ENCODE measurements at places on chromosomes 3 and 15.

- peaks cover 4% of the 10 kb centered on the region for H3K4me1 ChIP-seq
- H3K27ac ChIP-seq = no peak overlapping the region
- H3K27me3 ChIP-seq = peaks cover 15% of the 10 kb centered on the region
- H3K4me3 ChIP-seq = no peak overlapping the region
Observed at GRCh38 chr3:158735296-158736033, 3.2 kb upstream of the RARRES1 start.

GRCh38 chr3:43512754-43513404, 108.9 kb downstream of the ANO10 start:
- DNase-seq = no peak
- H3K27me3 ChIP-seq = no peaks in the 10 kb centered on the region

DNA sequence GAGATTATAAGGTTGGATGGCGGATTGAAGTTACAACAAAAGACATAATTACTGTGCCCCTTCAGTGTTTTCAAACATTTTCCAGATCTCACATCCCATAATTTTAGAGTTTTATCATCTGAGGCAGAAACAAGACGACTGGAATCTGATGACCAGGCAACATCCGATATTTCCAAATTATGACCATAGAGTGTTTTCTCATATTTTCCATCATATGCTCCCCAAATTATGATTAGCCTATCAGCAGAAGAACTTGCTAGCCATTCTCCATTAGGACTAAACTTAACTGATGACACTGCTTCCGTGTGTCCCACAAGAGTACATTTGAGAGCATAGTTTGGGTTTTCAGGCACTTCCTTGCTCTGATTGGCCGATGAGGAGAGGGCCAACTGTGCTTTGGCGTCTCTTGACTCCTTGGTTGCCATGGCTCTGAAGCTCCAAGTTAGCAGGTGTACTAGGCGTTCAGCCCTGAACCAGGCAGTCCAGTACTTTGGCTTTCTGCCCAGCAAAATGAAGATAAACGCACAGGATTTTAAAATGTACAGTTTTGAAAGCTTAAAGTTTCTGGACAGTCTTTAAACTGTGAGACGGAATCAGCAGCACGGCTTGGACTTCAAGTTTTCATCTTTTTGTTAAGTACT, 638 bp downstream of the WDR5B start:
- H3K4me1 ChIP-seq = peaks cover 52% of the 10 kb centered on the region
- peak overlapping the region; percentile 96 for H3K4me3 ChIP-seq
- H3K36me3 ChIP-seq = peaks cover 35% of the 10 kb centered on the region
- DNase-seq = peak; percentile 68
- peak overlapping the region; percentile 97 for H3K27ac ChIP-seq

DNA sequence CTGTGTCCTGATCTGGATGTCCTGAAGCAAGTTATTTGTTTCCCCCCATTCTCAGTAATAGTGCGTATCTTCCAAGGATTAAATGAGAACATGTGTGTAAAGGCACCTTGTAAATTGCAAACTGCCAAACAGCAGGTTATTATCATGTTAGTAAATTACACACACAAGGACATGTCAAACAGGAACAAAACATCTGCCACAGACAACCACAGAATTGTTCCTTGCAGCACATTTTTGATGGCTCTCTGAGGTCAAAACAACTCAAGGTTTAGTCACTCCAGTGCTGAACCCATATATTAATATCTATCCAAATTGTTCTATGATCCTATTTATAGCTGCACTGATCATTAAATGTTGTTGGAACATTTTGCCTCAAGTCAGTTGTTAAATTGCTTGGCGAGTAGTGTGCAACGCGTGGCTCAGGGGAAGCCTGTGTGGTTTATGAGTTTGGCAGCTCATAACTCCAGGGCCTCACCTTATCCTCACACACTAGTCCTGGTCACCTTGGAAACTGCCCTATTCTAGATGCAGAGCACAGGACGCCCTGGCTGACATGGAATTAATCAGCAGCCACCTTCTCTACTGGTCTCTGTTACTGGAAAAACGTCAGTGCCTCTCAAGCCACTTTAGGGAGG, 46.3 kb upstream of the CDV3 start:
- no peak overlapping the region for H3K4me3 ChIP-seq
- H3K27ac ChIP-seq = no peak overlapping the region
- no peaks in the 10 kb centered on the region for H3K4me1 ChIP-seq

GRCh38 chr3:111143-112069, 85.2 kb upstream of the CHL1 start:
- H3K36me3 ChIP-seq = no peaks in the 10 kb centered on the region
- DNase-seq = no peak
- no peaks in the 10 kb centered on the region for H3K4me1 ChIP-seq
- H3K27me3 ChIP-seq = no peaks in the 10 kb centered on the region
- no peak overlapping the region for H3K27ac ChIP-seq
- H3K4me3 ChIP-seq = no peak overlapping the region

DNA sequence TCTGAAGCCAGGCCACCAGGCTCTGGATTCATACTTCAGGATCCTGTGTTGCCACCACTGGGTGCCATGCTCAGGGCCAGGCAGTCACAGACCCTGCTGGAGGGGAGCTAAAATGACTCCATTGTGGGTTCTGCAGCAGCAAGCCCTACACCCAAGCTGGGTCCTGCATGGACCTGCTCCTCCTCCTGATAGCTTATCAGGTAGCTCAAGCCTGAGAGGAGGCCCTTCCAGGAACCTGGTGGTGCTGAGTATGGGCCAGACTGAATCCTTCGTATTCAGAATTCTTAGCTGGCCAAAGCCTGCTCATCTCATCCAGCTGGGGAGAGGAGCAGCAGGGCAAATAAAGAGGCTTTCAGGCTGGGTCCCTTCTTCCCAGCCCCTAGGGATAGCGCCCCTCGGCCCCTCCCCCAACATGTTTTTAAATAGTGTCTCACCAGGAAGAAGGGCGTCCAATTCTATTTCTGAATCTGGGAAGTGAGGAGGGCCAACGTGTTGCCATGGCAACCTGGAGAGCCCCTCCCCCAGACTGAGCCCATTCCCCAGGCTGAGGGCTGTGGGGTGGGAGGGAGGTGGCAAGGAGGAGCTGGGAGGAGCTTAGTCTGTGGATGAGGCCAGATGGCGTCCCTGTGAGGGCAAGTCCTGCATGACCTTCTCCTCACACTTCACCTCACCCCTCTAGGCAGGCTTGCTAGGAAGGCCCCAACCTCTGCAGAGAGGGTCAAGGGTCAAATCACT, 11.0 kb upstream of the CAMKV start:
- no peak for DNase-seq
- H3K27me3 ChIP-seq = peaks cover 37% of the 10 kb centered on the region
- H3K27ac ChIP-seq = no peak overlapping the region
- no peak overlapping the region for H3K4me3 ChIP-seq
- no peaks in the 10 kb centered on the region for H3K36me3 ChIP-seq

GRCh38 chr15:78210349-78210717, 24.0 kb downstream of the ACSBG1 start:
- no peak overlapping the region for H3K27ac ChIP-seq
- no peak overlapping the region for H3K4me3 ChIP-seq
- no peaks in the 10 kb centered on the region for H3K36me3 ChIP-seq
- no peaks in the 10 kb centered on the region for H3K4me1 ChIP-seq
- DNase-seq = no peak
- H3K27me3 ChIP-seq = peaks cover 21% of the 10 kb centered on the region

DNA sequence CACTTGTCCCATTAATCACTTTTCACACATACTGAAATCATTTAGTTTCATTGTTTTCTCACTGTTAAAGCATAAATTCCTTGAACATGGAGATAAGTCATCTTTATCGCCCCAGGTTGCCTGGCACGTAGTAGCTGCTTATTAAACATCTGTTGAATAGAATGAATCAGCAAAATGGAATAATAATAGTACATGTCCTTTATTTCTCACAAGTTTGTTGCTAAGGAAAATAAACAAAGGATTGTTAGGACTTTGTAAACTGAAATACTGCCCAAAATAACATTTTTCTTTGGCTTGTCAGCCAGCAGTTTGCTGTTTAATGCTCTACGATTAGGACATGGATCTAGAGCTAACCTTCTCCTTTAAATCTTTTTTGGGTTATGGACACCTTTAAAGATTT, 17.9 kb downstream of the SLC35A5 start:
- no peak overlapping the region for H3K27ac ChIP-seq
- H3K27me3 ChIP-seq = no peaks in the 10 kb centered on the region

DNA sequence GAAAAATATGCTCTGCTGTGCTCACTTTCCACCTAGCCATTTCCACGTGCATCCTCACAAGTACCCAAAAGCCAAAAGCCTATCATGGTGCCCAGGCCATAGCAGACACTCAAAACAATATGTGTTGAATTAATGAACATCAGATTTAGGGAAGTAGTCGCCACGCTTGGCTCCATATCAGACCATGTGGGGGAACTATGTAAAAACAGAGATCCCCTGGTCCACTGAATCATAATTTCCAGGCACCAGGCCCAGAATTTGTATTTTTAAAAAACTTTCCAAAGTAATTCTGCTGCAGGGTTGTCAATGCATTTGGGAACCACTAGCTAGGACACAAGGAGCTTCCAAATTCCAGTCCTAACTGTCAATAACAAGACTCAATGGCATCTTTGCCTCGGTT, 77.3 kb downstream of the CNTN3 start:
- no peak overlapping the region for H3K27ac ChIP-seq
- H3K4me3 ChIP-seq = no peak overlapping the region
- H3K36me3 ChIP-seq = no peaks in the 10 kb centered on the region

DNA sequence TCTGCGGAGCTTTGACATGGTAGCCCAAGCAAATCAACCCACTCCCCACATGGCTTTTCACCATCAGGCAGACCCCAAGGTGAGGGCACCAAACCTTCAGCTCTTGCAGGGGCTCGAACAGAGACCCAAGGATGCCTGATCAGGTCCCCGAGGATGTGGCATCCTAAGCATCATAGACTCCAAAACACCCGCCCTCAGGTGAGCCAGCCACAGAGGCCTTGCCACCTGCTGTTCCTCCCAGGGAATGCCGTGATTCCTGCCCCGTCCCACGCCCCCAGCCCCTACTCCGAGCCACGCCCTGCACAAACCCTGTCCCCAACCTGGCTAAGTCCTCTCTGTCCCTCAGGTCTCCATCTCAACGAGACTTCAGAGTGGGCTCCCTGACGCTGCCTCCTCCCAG, 34.7 kb upstream of the SLC41A3 start:
- no peak overlapping the region for H3K4me3 ChIP-seq
- no peaks in the 10 kb centered on the region for H3K36me3 ChIP-seq
- H3K4me1 ChIP-seq = no peaks in the 10 kb centered on the region
- no peak for DNase-seq
- H3K27ac ChIP-seq = no peak overlapping the region
- H3K27me3 ChIP-seq = peaks cover 16% of the 10 kb centered on the region

DNA sequence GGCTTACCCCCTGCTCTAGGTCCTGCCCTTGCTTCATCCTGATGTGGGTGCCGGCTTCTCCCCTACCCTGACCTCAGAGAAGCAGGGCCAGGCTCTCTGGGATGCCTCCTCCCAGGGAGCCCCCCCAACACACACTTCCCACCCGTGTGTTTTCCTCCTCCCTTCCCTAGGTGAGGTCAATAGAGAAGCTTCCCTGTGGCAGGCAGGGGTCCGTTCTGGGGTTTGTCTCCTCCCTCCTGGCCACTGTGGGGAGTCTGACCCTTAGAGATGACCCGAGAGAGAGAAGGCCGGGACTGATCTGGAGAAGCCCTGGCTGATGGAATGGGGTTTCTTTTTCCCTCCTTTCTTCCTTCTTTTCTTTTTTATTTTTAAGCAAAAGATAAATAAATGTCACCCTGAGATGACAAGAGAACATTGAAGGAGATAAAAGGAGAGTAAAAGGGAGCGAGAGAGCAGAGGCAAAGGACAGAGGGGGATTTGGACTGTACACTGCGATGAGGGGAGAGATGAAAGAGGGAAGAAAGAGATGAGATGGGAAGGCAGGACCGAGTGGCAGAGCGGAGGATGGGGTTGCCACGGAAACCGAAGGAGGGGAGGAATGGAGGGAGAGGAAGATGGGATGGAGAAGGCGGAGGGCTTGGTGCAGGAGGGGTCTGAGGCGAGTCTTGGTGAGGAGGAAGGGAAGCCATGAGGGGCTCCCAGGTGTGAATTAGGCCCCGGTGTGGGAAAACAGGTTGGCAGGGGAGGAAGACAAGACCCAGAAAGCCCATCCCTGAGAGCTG, 48.4 kb downstream of the IDH2 start:
- no peak overlapping the region for H3K27ac ChIP-seq
- H3K27me3 ChIP-seq = no peaks in the 10 kb centered on the region
- peaks cover 16% of the 10 kb centered on the region for H3K4me1 ChIP-seq
- DNase-seq = no peak
- no peak overlapping the region for H3K4me3 ChIP-seq

GRCh38 chr3:31227131-31227562, 305.6 kb upstream of the STT3B start:
- no peak for DNase-seq
- peaks cover 95% of the 10 kb centered on the region for H3K4me1 ChIP-seq
- H3K4me3 ChIP-seq = no peak overlapping the region
- peak overlapping the region; percentile 90 for H3K27ac ChIP-seq

- no peak overlapping the region for H3K4me3 ChIP-seq
- peaks cover 3% of the 10 kb centered on the region for H3K27me3 ChIP-seq
- no peak for DNase-seq
Observed at GRCh38 chr3:23761440-23761896, 44.3 kb upstream of the UBE2E1 start.

GRCh38 chr15:80042568-80042967, 16.9 kb upstream of the ZFAND6 start:
- no peak for DNase-seq
- H3K36me3 ChIP-seq = no peaks in the 10 kb centered on the region
- H3K27me3 ChIP-seq = peaks cover 7% of the 10 kb centered on the region
- H3K4me1 ChIP-seq = no peaks in the 10 kb centered on the region

DNA sequence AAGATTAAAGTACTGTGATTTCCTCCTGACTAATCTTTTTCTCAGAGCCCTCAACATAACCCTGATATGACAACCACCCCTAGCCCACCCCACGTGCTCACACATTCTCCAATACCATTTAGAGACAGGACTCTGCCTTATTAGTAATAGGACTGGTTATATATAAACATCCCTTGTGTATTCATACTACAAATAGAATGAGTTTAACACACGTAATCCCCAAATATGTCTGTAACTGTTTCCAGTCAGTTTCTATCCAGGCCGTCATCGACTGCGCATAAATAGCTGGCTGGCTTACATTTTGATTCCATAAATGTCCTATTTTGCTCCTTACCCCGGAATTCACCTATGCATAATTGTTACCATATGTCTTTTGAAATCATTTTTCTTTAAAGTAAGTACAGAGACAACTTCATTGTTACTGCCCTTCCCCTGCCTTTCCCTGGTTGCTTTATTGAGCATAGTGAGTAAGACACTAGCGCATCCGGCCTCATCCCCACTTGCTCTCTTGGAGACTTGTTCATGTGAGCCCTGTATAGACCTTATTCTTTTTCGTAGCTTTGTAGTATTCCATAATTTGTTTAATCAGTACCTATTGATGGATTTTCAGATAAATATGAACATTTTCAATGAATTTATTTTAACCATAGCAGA, 3.5 kb upstream of the P2RY14 start:
- no peaks in the 10 kb centered on the region for H3K36me3 ChIP-seq
- peaks cover 57% of the 10 kb centered on the region for H3K4me1 ChIP-seq
- no peak overlapping the region for H3K27ac ChIP-seq
- no peaks in the 10 kb centered on the region for H3K27me3 ChIP-seq
- H3K4me3 ChIP-seq = no peak overlapping the region

- H3K36me3 ChIP-seq = no peaks in the 10 kb centered on the region
- no peak overlapping the region for H3K27ac ChIP-seq
- H3K4me1 ChIP-seq = no peaks in the 10 kb centered on the region
- H3K4me3 ChIP-seq = no peak overlapping the region
- no peak for DNase-seq
Observed at GRCh38 chr3:3119393-3119851, 7.3 kb upstream of the TRNT1 start.

Measured in activated naive CD4-positive, alpha-beta T cell treated with anti-CD3 and anti-CD28 coated beads, Interleukin-2, amount 10 ng/mL, durations not matched to agents 7 days and 5 days (primary cell).